GM12878 (cell line): ENCODE measurements at places on chromosomes 11 and 22. TPM values are rescaled to one million over a fixed set of nuclear protein-coding genes. Genes with fewer than 3 reads are reported as not detected.

- no peaks in the 10 kb centered on the region for H3K27me3 ChIP-seq
- DNase-seq, result no peak
- H3K27ac ChIP-seq, result no peak overlapping the region
- H3K4me3 ChIP-seq, result no peak overlapping the region
- peaks cover 11% of the 10 kb centered on the region for H3K4me1 ChIP-seq
These were observed 101.8 kb downstream of the BCR start for GRCh38 chr22:23282089-23282501.

- no peak overlapping the region for H3K27ac ChIP-seq
- no peak overlapping the region for H3K4me3 ChIP-seq
- H3K27me3 ChIP-seq, result no peaks in the 10 kb centered on the region; the same call in 1 of the 2 replicates
- peaks cover 3% of the 10 kb centered on the region; the same call in 1 of the 2 replicates for H3K4me1 ChIP-seq
- DNase-seq, result no peak
- no peaks in the 10 kb centered on the region for H3K36me3 ChIP-seq
These were observed 46.9 kb downstream of the CELSR1 start for GRCh38 chr22:46490538-46490937.

DNA sequence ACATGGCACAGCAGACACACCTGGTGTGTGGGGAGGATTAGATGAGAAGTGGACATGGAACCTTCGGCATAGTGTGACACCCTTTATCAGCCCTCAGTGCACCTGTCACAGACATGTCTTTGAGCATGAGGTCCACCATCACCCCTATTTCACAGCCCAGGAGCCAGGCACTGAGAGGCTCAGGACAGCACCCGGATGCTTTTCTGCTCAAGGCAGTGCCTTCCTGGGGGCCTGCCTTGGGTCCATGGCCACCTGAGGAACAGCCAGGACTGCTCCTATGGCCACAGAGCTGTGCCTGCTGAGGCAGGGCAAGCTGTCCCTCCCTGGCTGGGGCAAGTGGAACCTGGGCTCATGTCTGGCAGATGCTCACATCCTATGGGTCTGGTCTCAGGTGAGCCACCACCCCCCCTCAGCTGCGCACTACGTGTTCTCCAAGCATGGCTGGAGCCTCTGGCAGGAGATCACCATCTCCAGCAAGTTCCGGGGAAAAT is 75.8 kb downstream of the MORC2 start:
- H3K27ac ChIP-seq, result no peak overlapping the region
- no peak for DNase-seq
- no peak overlapping the region for H3K4me3 ChIP-seq
- H3K4me1 ChIP-seq, result no peaks in the 10 kb centered on the region
- H3K36me3 ChIP-seq, result peaks cover 15% of the 10 kb centered on the region
- H3K27me3 ChIP-seq, result no peaks in the 10 kb centered on the region

BTBD18 gene
- 0.45 and 0.58 TPM in 2 replicates for polyA plus RNA-seq

DNA sequence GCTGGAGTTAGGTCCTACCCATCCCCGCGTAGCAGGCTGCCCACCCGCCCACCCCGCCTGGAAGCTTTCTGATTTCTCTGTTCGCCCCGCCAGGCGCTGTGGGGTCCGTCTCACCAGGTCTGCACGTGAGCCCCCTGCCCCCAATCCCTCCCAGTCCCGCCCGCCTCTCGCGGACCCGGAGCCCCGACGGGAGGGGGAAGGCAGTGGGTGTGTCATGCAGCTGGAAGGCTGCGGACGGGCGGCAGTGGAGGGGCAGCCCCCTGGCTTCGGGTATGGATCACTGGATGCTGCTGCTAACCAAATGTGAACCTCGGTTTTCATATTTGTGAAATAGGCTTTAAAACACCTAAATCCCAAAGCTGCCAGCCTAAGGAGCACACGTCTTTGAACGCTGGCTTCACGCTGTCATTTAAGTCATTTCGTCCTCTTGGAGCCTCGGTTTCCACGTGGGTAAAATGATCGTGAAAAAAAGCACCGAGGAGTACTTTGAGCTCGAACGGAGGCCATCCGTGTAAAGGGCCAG is 568 bp upstream of the BIK start:
- no peaks in the 10 kb centered on the region for H3K36me3 ChIP-seq
- H3K4me1 ChIP-seq, result peaks cover 7% of the 10 kb centered on the region
- DNase-seq, result no peak

TREH gene
- polyA plus RNA-seq, result not detected in 2 replicates

- H3K4me3 ChIP-seq, result no peak overlapping the region
- H3K4me1 ChIP-seq, result peaks cover 12% of the 10 kb centered on the region
- no peaks in the 10 kb centered on the region for H3K27me3 ChIP-seq
These were observed 197.0 kb upstream of the CADM1 start for GRCh38 chr11:115700981-115701875.

- H3K4me1 ChIP-seq, result peaks cover 7% of the 10 kb centered on the region
- no peak for DNase-seq
- no peaks in the 10 kb centered on the region for H3K36me3 ChIP-seq
- H3K27me3 ChIP-seq, result no peaks in the 10 kb centered on the region; the same call in 1 of the 2 replicates
- H3K27ac ChIP-seq, result no peak overlapping the region
These were observed 255 bp upstream of the SYNGR1 start for GRCh38 chr22:39349506-39349966.

LRRC4C gene
- not detected in 2 replicates for polyA plus RNA-seq

FZD4 gene
- 0.05 TPM in 1 of 2 replicates, not detected in the other for polyA plus RNA-seq

BAIAP2L2 gene
- 0.11 TPM in 1 of 2 replicates, not detected in the other for polyA plus RNA-seq

ATP6V1E1 gene
- 83.3 and 88.1 TPM in 2 replicates for polyA plus RNA-seq

SLC22A8 gene
- not detected in 2 replicates for polyA plus RNA-seq

GRCh38 chr11:47302853-47303252 is 32.9 kb downstream of the MADD start:
- H3K36me3 ChIP-seq, result peaks cover 7% of the 10 kb centered on the region
- no peak overlapping the region for H3K4me3 ChIP-seq
- H3K27ac ChIP-seq, result no peak overlapping the region
- no peaks in the 10 kb centered on the region for H3K4me1 ChIP-seq

GRCh38 chr11:45048313-45048841 is 97.7 kb upstream of the TP53I11 start:
- H3K27me3 ChIP-seq, result peaks cover 2% of the 10 kb centered on the region
- DNase-seq, result no peak
- H3K36me3 ChIP-seq, result no peaks in the 10 kb centered on the region
- H3K27ac ChIP-seq, result no peak overlapping the region

- no peak overlapping the region for H3K27ac ChIP-seq
- H3K27me3 ChIP-seq, result no peaks in the 10 kb centered on the region; the same call in 1 of the 2 replicates
- H3K36me3 ChIP-seq, result no peaks in the 10 kb centered on the region
These were observed 255.7 kb downstream of the BUD13 start for GRCh38 chr11:116517077-116517476.

DNA sequence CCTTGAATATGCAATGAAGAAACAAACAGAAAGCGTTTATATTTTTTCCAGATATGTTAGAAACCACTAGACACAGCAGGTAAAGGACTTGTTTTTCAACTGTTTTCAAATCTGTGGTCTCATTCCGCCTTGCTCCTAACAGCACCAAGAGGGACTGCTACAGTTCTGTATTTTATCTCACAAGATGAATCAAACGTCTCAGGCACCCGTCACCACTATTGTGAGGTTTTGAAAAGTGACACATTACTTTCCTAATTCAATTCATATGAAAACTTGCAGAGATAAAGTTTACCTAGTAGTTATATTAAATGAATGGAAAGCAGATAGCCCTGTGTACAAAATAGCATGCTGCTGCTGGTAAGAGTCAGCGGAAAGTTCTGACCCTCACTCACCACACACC is 386.3 kb downstream of the ETS1 start:
- DNase-seq, result no peak
- H3K4me3 ChIP-seq, result no peak overlapping the region
- no peaks in the 10 kb centered on the region for H3K36me3 ChIP-seq
- H3K27ac ChIP-seq, result no peak overlapping the region

DNA sequence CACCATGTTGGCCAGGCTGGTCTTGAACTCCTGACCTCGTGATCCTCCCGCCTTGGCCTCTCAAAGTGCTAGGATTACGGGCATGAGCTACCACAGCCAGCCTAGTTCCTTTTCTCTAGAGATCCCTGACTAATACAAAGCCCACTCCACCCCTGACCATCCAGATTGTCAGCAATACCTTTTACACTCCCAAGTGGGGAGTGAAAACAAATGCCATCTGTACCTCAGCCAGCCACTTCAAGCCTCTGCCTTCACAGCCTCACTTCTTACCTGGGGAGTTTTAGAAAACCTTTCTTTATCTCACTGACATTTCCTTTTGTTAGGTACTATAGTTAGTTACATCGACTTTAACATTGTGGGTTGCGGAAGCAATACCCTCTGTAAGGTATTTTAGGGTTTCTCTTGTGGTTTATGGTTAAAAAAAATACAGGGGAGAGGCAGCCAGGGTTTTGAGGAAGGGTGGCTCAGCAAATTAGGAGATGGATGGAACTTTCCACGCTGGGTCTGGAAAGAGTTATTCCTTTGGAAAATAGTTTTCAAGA is 8.9 kb downstream of the TOM1 start:
- peak overlapping the region; percentile 28; the same call in 1 of the 2 replicates for H3K4me3 ChIP-seq
- H3K4me1 ChIP-seq, result peaks cover 67% of the 10 kb centered on the region
- H3K27ac ChIP-seq, result peak overlapping the region; percentile 81
- no peaks in the 10 kb centered on the region for H3K27me3 ChIP-seq

CD3G gene
- polyA plus RNA-seq, result not detected in 2 replicates

GRCh38 chr11:119434591-119435330 is 11.8 kb upstream of the THY1 start:
- no peak overlapping the region for H3K4me3 ChIP-seq
- no peaks in the 10 kb centered on the region for H3K4me1 ChIP-seq
- peaks cover 6% of the 10 kb centered on the region for H3K27me3 ChIP-seq
- no peak for DNase-seq
- no peaks in the 10 kb centered on the region for H3K36me3 ChIP-seq
- H3K27ac ChIP-seq, result no peak overlapping the region

DNA sequence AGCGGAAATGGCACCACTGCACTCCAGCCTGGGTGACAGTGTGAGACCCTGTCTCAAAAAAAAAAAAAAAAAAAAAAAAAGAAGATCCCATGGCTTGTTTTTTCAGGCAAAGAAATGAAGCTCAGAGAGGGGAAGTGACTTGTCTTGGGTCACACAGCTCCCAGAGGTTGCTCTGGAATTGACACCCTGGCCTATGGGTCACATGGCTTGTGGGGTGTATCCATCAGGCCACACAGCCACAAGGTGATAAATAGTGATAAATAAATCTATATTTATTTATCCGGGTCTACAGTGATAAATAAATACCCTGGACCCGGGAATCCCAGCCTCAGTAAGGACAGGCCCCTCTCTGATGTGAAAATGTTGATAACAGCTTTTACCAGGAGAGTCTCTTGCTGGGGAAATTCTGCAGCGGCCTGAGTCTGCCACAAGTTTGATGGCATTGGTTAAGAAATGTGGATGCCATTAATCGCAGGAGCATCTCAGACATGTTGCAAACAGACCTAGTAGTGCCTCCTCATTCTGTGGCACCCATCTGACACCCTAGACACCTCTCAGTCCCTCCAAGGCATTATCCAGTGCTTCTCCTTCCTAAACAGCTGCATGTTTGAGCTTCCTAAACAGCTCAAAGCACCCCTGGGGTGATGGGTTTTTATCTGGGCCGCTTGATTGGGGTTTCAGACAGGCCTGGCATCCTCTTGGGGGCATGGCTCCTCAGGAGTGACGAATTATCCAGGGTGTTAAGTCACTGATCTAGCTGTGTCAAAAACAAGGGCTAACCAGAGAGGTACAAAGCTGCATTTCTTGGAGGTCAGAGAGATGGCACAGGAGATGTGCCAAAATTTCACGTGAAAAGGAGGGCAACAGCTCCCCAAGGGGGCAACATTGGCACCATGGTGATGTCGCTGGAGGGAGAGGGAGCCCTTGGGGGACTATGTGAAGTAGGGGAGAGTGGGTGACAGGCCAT is 1.9 kb upstream of the EMID1 start:
- peak overlapping the region; percentile 90 for H3K27ac ChIP-seq
- H3K4me1 ChIP-seq, result peaks cover 50% of the 10 kb centered on the region
- no peaks in the 10 kb centered on the region; the same call in 1 of the 2 replicates for H3K27me3 ChIP-seq
- no peaks in the 10 kb centered on the region for H3K36me3 ChIP-seq

RCN1 gene
- polyA plus RNA-seq, result 69.8 and 70.9 TPM in 2 replicates

TM7SF2 gene
- 51.3 and 57.7 TPM in 2 replicates for polyA plus RNA-seq

- no peak overlapping the region for H3K27ac ChIP-seq
- H3K27me3 ChIP-seq, result peaks cover 1% of the 10 kb centered on the region; the same call in 1 of the 2 replicates
- H3K36me3 ChIP-seq, result no peaks in the 10 kb centered on the region
- DNase-seq, result no peak
These were observed 50.2 kb upstream of the SLC35C1 start for GRCh38 chr11:45754741-45755140.

MIOX gene
- not detected in 2 replicates for polyA plus RNA-seq
